ENCODE measurements at places on chromosomes 7 and 10.
A peak's percentile ranks its signal among the peaks of the same experiment; 100 is the strongest.

- DNase-seq = no peak
These were observed 36.6 kb downstream of the PLPP4 start for GRCh38 chr10:120493411-120494312.

GRCh38 chr7:13540429-13540828 is 449.0 kb downstream of the ETV1 start:
- DNase-seq = no peak

DNA sequence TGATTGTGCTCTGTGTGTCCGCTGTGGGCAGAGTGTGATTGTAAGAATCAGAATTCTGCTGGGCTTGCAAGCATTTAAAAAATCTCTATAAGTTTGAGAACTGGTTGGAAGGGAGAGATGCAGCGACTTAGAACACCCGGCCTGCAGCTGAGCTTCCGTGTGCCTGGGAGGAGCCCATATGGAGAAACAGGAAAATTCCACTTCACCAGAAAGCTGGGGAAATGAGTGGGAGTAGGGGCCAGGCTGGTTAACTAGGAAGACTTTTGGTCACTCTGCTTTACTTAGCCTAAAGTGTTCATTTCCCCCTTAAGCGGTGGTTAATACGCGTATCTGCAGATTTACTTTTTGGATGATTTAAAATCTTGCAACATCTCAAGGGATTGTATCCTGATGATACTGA is 72.2 kb downstream of the TCF7L2 start:
- DNase-seq = no peak

DNA sequence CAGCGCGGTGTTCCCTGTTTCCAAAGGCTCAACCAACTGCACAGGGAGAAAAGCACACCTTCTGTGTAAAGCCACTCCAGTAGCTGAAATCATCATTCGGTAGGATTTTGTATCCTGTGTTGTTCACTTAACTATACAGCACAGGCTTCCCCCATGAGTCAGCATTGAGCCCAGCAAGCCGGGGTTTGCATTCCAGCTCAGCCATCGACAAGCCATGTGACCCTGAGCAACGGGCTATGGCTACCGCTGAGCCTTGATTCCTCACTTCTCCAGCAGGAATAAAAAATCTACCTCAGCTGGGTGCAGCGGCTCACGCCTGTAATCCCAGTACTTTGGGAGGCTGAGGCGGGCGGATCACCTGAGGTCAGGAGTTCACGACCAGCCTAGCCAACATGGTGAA is 44.1 kb upstream of the ATP6V0A4 start:
- DNase-seq = no peak

DNA sequence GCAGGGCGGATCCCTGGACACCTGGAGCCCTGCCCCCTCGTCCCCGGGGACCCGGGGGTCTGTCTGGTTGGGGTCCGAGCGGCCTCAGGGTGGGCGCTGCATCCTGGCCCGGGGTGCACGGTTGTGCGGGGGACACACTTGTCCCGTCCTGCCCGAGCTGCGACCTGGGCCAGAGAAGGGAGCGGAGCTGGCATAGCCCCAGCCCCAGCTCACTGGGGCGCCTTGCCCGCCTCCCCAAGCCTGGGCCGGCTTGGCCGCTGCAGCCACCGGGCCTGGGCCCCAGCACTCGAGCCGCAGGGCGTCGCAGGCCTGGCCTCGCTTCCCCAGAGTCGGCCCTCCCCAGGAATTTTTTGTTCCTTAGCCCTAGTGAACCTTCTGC is 54.5 kb downstream of the GLRX3 start:
- DNase-seq = no peak

DNA sequence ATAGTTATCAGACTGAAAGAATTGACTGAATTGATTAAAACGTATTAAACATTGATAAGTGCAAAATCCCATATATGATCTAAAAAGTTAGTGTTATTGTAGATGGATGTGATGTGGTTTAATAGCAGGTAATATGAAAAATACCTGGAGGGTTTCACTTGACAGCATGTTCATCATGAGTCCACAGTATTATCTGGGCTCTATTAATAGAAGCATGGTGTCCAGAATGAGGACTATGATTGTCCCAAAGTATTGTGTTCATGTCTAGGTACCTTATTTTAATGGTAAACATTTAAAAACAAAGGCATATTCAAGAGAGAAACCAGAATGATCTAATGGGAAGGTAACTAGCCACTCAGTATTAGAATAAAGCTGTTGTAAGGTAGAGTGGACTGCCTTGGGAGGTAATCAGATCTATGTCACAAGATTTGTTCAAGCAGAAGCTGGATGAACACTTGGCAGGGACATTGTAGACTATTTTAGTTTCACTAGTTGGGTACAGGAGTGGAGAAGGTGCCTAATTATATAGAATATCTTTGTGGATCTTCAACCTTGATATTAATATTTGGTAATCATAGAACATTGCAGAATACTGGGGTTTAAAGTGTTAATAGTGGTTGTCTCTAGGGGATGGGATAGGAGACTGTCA is 43.5 kb downstream of the MCU start:
- DNase-seq = no peak

GRCh38 chr7:28799619-28800018 is 158.5 kb downstream of the TRIL start:
- no peak for DNase-seq

GRCh38 chr10:28171468-28172222 is 131.2 kb downstream of the MPP7 start:
- no peak for DNase-seq

DNA sequence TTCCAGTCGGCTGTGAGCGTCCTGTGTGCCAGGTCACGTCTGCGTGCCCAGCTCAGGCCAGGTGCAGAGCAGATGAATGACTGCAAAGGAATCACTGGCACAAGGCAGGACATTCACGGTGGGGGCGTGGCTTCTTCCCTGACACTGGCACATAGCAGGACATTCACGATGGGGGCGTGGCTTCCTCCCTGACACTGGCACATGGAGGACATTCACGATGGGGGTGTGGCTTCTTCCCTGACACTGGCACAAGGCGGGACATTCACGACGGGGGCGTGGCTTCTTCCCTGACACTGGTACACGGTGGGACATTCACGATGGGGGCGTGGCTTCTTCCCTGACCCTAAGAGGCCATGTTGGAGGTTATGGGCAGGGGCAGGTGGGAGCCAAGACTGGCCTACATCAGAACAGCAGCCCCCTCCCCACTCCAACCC is 64.3 kb downstream of the MYL10 start:
- no peak for DNase-seq

- DNase-seq = no peak
These were observed 226.4 kb upstream of the KLF14 start for GRCh38 chr7:130960208-130960988.

- no peak for DNase-seq
These were observed 201.0 kb upstream of the PRPS1L1 start for GRCh38 chr7:18228686-18229085.

DNA sequence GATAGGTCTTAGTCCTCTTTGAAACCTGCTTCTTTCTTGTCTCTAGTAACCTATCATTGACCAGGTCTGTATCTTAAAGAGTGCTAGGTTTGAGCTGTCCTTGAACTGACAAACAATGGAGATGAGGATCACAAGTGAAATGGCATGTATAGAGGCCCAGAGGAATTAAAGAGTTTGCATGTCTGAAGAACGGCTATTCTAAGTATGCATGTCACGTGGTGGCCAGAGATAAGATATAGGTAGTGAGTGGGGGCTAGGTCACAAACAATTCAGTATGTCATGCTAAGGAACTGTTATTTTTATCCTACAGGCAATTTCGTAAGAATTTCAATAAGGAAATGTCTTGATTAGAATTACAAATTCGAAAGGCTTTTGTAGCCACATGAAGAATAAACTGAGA is 95.3 kb downstream of the SUGCT start:
- no peak for DNase-seq

DNA sequence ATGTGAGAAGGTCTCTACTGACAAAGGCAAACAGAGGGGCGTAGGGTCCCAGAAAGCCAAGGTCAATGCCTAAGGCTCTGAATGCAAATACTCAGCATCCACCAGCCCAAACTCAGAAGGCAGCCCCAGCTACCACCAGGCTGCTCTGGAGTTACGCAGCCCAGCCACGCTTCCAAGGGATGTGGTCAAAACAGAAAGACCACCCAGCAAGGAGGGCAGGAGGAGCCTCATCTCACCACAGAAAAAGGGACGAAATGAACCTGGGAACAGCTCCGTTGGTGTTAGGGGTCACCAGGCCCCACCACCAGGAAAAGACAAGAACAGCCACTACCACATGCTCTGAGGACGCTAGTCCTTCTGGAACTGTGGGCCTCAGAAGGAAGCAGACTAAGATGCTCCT is 65.1 kb downstream of the CTBP2 start:
- DNase-seq = no peak

GRCh38 chr10:49628599-49628998 is 14.8 kb downstream of the CHAT start:
- no peak for DNase-seq

DNA sequence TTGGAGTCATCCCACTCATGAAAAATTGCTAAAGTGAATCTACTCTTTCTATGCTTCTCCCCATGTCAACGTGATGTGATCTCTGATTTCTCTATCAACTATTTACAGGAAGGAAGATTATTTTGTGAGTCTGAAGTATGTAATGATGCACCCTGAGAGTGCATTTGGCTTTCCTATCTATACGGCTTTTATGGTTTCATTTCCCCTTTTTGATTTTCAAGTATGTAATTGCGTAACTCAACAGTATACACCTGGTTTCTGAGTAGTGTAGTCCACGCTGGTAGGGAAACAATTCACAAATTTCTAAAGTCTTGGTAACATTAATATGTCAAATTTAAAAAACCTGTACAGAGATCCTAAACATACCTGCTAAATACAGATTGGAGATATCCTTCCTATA is 194.7 kb upstream of the SEMA3A start:
- peak; percentile 21 for DNase-seq

- no peak for DNase-seq
These were observed 172.1 kb downstream of the CYP26A1 start for GRCh38 chr10:93245779-93246178.

DNA sequence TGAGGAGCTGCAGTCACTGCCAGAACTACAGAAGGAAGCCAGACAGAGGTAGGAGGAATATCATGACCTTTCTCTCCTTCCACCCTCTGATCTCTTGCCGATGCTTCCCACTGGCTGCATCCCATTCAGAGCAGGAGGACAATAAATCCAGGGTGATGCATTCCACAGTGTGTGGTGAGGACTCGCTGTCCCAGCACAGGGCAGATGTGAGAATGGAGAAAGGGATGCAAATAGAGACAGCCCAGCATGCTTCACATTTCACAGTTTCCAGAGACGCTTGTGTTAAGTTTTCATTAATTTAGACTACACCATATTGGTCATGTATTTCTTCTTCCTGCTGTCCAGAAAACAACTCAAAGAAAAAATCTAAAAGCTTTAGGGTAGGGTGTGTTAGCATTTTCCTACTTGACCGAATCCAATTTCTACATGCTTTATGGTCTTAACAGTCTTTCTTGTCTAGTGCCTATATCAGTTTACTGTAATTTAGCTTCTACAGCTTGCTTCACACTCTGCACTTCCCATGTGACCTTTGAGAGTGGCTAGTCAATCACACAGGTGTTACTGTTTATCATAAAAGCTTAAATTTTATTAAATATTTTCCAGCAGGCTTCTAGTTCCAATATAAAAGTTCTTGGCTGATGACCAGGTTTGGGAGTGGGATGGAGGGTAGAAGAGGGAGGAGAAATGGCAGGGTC is 155.6 kb downstream of the RAPGEF5 start:
- DNase-seq = no peak
